NCI-H446 treated with DMSO at 0.1 percent for 48 hours (cell line): ENCODE measurements at places on chromosomes 7 and 10.

GRCh38 chr10:3217853-3218252 is 45.3 kb upstream of the PITRM1 start:
- no peak for DNase-seq

GRCh38 chr10:122859527-122859926 is 13.9 kb upstream of the CUZD1 start:
- DNase-seq, result no peak

DNA sequence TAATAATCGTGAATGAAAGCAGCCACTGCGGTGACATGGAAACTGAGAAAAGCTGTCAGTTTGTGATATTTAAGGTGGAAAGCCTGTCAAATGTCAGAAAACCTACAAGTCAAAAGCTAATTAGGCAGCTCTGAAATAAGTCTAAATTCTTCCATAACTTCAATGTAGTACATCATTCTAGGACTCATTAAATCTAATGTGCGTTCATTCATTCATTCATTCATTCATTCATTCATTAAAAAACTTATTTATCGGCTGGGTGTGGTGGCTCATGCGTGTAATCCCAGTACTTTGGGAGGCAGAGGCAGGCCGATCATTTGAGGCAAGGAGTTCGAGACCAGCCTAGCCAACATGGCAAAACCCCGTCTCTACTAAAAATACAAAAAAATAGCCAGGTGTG is 79.7 kb downstream of the ATE1 start:
- DNase-seq, result no peak

DNA sequence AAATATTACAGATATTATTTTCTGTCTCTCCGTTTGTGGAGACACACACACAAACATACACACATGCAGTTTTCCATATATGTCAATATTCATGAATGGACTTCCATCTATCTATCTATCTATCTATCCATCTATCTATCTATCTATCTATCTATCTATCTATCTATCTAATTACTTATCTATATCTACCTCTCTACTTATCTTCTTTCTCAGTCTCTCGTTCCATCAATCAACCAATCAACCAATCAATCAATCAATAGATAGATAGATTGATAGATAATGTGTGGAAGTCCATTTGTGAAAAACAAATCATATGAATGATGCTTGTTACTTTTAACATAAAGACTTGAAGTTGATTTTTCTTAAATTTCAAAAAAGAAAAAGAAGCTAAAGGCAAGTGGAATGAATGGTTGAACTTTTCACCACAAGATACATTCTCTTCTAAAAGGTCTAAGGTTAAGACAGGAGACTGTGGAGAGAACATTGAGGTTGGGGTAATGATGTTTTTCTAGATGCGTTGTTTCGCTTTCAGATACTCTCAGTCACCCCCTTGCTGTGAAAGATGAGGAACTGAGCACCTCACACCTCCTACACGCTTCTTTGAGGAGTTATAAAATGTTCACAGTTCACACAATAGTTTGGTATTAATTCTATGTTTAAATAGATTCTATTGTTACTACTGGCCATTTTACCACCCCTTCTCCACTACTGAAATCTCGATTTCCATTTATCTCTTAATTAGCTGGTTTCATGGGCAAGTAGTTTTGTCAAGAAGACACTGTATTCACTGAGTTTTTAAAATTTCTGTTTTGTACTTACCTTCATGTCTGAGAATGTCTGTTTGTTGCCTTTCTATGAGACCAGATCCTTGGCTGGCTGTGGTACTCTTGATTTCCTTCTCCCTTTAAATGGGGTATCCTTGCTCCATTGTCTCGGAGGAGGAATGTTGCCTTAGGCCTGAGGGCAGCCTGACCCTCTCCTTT is 114.1 kb downstream of the EMX2 start:
- DNase-seq, result no peak

DNA sequence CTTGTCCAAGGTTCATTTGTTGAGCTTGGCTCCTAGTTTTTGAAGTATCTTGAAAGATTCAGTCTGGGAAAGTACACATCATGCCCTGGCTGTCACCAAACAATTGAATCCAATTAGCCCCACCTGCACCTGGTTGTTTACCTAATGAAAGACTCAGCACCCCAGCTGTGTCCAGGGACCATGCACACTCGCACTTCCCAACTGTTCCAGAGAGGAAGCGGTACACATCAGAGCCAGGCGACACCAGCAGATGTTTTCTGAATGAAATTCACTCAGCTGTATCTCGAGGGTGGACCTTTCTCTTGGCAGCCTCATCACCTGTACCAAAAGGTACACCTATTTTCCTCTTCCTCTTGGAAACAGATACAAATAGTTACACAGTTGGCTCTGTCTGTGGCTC is 216.4 kb upstream of the LRGUK start:
- no peak for DNase-seq

- peak; percentile 59 for DNase-seq
Measured at GRCh38 chr7:132584796-132585494, 8.7 kb upstream of the PLXNA4 start.

DNA sequence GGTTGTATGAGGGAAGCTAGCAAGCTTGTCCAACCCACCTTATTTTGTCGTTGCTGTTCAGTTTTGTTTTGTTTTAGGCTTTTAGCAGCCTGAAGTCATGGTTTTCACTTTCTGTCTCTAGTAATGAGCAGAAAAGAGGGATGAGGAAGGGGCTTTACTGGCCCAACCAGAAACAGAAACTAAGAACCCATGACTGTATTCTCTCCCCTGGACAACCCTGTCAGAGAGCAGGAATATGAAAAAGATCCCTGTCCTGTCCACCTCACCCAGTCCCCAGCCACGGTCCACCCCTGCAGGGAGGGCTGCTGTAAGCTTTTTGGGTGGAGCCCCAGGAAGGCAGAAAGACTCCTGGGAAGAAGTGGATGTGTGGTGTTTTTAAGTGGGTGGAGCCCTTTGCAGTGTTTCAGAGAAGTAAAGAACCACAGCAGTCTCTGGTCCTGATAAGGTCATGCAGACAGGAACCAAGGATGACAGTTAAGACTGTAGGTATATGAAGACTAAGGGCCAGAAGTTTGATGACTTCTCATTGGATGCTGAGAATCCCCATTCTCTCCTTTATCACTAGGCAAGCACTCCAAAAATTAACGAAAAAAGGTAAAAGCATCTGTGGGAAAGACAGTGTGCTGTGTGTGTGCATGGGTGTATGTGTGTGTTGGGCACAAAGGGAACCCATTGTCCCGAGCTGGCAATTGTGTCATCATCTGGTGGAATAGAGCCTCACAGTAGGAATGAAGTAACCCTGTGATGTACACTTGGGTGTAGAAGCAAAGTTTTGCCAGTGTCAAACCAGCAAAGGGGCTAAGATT is 13.8 kb downstream of the MRPL32 start:
- no peak for DNase-seq

GRCh38 chr10:74824900-74825370 is 1.5 kb upstream of the KAT6B start:
- DNase-seq, result no peak

GRCh38 chr10:102633287-102633686 is 11.0 kb upstream of the TRIM8 start:
- DNase-seq, result no peak

- DNase-seq, result no peak
Measured at GRCh38 chr10:116548301-116548700, 2.6 kb downstream of the PNLIP start.
